ENCODE measurements at places on chromosomes 13 and 19. TPM values are rescaled to one million over a fixed set of nuclear protein-coding genes. Genes with fewer than 3 reads are reported as not detected.

Gene TNFSF11
- total RNA-seq = 1.9 TPM

Gene NUP58
- 140 TPM for total RNA-seq

Gene NAPSA
- 18.3 TPM for total RNA-seq

Gene TNFSF13B
- 2.8 TPM for total RNA-seq

Gene LILRA1
- not detected for total RNA-seq

Measured in activated CD8-positive, alpha-beta T cell treated with anti-CD3 and anti-CD28 coated beads for 36 hours (primary cell).